ENCODE measurements at places on chromosomes 16 and 17.
A peak's percentile ranks its signal among the peaks of the same experiment; 100 is the strongest.

- no peak for DNase-seq
Observed at GRCh38 chr16:80719573-80719972, 84.8 kb downstream of the CDYL2 start.

DNA sequence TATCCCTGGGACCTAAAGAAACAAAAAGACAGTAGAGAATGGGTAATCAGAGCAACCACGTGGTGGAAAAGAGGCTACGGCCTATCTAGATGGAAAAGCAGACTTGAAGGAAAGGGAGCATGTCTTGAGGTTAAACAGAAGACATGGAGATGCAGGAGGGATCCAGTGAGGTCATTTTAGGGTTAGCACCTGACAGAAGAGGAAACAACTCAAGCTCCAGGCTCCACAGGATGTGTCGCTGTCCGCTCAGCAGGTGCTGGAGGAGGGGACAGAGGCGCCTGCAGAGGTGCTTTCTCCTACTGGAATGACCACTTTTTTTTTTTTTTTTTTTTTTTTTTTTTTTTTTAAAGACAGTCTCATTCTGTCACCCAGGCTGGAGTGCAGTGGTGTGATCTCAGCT is 47.5 kb upstream of the CLEC3A start:
- no peak for DNase-seq

DNA sequence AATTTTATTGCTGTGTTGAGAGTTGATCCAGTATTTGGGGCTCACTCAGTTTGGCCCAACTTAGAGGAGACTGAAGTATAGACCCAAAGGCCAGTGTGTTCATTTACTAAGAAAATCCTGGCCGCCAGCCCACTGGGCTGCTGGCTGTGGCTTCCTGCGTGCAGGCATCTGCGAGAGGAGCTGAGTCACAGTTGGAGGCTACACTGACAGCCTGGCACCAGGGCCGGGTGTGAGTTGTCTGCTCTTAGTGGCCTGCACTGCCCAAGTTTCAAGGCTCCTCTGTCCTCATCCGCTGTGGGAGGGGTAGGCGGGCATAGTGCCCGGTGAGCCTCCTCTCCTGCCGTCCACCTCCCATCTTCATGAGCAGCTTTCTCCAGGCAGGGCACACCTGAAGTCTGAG is 54.2 kb downstream of the PLD6 start:
- peak; percentile 99 for DNase-seq

GRCh38 chr16:29192329-29193247 is 207.7 kb downstream of the LAT start:
- DNase-seq: no peak

- no peak for DNase-seq
Observed at GRCh38 chr17:7081341-7082062, 1.5 kb upstream of the CLEC10A start.

DNA sequence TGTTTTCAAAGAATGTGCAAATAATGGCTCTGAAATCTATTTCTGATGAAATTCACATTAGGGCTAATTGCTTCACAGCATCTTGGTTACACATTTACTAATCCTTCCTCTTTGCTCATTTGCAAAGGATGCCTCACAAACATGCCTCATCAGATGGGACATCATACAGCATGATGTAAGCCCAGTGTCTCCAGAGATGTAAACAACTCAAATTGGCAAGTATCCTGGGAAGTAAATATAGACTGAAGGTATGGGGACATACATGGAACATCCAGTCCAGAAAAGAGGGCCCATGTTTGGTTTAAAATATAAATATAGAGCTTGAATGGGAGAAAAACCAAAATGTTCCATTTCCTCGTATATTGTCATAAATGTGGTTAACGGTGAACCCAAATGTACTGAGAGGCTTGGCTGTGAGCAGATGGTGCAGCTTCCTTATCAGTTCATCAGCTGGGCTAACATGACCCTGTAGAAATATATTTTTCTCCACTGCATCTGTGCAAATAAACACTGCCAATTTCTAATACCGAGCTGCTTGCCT is 142.9 kb upstream of the NUDT7 start:
- no peak for DNase-seq

GRCh38 chr16:3659251-3659650 is 4.8 kb downstream of the DNASE1 start:
- no peak for DNase-seq

DNA sequence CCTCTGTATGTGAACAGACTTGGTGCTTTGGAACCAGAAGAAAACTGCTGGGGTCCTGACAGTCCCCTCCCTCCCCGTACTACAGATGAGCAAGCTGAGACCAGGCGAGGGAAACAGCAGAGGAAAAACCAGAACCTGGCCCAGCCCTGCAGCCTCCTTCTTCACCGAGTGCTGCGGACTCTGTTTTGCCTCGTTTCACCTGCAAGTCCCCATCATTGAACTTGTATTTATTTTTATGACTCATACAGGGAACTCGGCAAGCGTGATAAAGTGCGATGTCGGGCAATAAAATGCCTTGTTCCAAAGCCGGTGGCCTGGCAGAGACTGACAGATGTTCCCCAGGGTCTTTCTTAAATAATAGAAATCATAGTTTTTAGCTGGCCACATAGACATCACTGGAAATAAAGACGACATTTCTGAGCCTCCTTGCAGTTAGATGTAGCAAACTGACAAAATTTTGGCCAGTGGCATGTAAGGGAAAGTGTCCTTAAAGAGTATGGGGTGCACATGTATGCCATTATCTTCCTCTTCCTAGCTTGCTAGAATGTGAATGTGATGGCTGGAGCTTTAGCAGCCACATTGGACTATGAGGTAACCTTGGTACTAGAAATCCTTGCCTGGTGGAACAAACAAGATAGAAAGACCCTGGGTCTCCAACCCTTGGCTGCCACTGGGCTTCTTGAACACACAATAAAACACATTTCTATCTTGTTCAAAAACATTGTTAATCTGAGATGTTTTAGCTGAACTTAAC is 128.6 kb downstream of the IRF8 start:
- DNase-seq: peak; percentile 38

DNA sequence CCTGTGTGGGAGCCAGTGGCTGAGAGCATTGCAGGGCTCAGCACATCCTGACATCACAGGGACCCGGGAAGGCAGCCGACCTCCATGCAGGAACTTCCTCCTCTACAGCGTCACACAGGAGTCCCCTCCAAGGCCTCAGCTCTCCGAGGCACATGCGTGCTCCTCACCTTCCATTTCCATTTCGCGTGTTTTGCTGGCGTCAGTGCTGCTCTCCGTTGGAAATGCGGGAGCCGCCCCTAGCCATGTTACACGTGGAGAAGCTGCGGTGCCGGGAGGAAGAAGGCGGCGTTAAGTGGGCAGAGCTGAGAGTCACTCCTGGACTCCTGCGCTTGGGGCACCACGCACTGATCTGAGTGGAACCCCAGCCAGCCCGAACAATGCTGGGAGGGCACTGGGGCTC is 25.2 kb upstream of the CRISPLD2 start:
- no peak for DNase-seq

DNA sequence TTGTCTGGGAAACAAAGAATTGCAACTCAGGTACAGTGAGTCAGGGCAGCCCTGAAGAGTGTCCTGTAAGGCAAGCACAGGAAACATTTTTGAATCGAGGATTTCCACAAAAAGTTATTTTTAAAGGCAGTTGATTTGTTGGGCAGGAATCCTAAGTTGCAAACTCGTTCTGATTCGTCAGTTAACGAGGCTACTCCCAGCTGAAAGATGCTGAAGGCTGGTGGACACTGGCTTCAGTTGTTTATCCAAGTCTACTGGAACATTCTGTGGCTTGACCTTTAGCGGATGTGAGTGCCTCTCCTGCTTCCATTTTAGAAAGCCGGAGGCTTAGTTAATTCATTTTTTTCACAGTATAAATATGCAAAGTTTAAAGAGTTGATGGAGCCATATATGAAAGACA is 84.2 kb downstream of the KCNJ12 start:
- peak; percentile 7 for DNase-seq

GRCh38 chr17:75652341-75652740 is 14.6 kb downstream of the RECQL5 start:
- no peak for DNase-seq

DNA sequence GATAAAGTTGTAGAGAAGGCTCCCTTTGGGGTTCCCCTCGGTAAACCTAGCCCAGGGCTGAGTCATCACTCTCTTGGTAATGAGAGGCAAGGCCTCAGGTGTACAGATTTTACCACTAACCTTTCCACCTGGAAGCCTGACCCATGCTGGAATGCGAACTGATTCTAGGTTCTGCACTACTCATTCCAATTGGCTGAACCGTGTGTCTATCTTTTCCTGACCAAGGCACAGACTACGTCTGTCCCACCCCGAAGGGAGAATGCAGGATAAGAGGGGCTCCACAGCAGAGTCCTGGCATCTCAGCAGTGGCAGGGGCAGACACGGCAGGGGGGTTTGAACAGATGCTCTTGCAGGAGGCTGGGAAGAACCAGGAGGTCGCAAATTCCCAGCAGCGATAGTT is 65.4 kb upstream of the B4GALNT2 start:
- DNase-seq: no peak

- no peak for DNase-seq
Observed at GRCh38 chr16:2514333-2515179, 804 bp downstream of the ATP6V0C start.

- no peak for DNase-seq
Observed at GRCh38 chr16:86987746-86988670, 329.2 kb downstream of the C16orf95 start.

DNA sequence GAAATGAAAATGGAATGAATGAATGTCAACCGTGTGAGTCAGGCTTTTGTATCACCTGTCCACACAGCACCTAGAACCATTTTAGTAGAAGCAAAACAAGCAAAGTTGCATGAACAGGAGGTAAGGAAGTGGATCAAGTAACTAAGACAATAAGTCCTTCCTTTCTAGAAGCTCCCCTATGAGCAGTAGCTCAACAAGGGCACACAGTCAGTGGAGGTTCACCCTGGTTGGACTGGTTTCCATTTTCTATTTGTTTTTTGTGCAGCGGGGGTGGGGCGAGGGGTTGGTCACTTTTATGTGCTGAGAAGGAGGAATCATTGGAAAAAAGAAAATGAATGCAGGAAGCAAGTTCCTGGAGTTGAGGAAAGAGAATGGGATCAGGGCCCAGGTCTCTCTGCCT is 4.0 kb upstream of the HSBP1 start:
- DNase-seq: peak; percentile 85

DNA sequence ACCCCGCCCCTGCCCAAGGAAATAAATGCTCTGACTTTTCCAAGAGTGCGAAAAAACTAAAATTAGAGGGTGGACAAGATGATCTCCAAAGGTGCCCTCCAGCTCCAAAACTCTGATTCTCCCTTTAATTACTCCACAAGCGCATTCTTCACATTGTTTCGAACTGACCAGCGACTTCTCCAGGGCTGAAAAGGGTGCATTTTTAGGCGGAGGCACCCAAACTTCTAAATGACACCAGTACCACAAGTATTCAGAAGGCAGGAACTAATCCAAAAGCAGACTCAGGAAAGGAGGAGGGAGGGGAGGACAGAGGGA is 750 bp downstream of the ZFHX3 start:
- no peak for DNase-seq

GRCh38 chr17:64306850-64307463 is 43.9 kb upstream of the TEX2 start:
- DNase-seq: peak; percentile 89

- no peak for DNase-seq
Observed at GRCh38 chr16:84631886-84632285, 14.0 kb upstream of the COTL1 start.

GRCh38 chr17:77790143-77790829 is 168.2 kb upstream of the TNRC6C start:
- DNase-seq: no peak

GRCh38 chr16:4500272-4500671 is 24.1 kb downstream of the HMOX2 start:
- DNase-seq: peak; percentile 84

DNA sequence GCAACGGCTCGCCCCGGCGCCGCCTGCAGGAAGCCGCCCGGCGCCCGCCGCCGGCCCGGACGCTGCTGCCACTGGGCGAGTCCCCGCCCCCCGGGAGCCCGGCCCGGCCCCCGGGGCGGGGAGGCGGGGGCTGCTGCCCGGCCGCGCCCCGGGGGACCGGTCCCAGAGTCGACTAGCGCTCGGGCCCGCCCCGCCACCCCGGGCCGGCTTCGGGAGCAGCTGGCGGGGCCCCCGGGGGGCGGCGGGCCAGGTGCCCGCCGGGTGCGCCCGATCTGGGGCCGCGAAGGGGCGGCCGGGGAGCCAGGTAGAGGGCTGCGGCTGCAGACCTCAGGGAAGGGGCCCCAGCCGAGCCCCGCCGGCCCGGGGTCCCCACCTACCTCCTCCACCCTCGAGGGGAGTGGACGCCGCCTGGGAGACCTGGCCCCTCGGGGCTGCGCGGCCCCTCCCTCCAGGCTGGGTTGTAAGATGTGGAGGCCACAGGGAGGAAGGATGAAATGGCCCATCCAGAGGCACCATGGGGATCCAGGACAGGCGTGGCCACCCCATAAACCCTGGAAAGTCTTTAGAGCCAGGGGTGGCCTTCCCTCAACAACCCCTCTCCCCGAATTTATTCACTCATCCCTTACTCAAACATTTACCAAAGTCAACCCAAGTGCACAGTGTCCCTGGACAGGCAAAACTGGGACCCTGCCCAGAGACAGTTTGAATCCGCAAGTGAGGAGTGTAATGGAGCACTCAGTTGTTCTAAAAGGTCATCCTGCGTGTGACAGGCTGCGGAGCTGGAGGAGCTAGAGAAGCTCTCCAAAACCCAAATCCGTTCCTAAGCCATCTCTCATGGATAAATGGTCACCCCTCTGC is at the start of gene CDYL2:
TSS of gene CDYL2 (minus strand) at position 73 of the 858 bp plus-strand sequence. CDS start 425 bp downstream, outside the sequence.
- DNase-seq: peak; percentile 57

DNA sequence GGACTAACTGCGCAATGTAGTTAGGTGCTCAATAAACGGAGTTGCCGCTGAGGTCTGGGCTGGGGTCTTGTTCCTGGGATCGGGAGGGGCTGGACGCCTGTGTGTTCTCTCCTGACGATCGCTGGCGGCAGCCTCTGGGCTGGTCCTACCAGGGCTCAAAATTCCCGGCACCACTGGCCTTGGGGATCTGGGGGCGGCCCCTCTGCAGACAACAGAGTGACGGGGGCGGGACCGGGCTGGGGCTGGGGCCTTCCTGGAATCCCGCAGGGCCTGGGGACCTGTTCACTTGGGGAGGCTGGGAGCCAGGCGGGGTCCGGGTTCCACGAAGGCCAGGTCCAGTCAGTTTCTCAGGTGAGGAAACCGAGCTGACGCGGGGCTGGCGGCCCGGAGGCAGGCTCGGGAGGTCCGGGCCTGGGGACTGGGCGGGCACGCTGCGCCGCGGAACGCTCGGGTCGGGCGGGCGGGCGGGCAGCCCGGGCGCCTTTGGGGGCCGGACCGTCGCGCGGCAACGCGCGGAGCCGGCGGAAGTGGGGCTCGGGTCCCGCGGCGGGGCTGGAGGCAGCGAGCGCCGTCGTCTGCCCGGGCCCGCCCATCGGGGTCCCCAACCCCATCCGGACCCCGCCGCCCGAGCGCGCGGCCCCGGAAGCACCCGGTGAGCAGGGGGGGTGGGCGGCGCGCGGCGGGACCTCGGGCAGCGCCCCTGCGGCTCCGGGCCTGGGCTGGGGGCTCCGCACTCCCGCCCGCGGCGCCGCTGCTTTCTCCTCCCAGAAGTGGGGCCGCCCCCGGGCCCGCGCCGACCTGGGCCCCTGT is at the start of gene PIGQ:
TSS of gene PIGQ (plus strand) at position 524 of the 810 bp plus-strand sequence. CDS start 4,107 bp downstream, outside the sequence.
- DNase-seq: peak; percentile 48

GRCh38 chr16:31471241-31471874 is 594 bp upstream of the TGFB1I1 start:
- DNase-seq: no peak
